ENCODE measurements at places on chromosomes 6 and 20.

DNA sequence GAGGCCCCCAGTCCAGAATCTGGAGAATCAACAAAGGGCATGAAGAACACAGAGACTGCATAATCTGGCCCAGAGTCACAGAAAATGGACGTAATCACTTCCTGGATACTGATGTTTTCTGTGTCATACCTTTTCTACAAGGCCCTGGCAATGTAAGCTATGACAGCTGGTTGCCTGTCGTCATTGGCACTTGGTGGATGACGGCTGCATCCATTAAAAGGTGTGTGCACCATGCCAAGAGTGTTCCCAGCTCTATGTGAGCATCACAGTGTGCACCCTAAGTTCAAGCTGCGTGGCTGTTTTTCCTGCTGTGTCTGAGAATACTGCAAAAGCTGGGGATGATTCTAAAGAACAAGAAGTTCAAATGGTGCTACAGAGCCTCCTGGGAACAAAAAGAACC lies 275.2 kb upstream of the CNR1 start:
- DNase-seq = no peak

DNA sequence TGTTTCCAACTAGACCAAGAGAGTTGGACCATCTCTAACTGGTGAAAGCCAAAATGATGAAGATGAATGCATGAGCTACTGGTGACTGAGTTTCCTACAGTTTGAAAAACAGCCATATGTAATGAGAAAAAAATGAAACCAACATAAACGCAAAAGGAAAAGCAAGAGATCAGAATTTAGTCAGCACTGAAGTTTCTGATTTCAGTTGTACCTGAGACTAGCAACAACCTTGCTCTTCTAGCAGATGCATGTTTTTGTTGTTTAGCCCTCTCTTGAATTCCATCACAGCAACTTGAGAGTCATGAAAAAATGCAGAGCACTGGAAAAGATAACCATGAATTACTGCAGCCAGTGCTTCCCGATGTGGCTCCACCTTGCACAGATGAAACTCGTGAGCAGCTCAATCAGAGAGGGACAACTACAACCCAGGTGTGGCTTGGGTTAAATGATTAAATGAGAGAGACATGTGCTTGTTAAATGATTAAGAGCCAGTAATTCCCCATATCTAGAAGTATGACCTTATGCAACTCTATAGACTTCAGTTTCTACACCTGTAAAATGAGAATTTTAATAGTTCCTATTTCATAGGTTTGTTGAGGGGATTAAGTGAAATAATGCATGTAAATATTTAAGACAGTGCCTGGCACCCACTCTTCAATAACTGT lies 104.8 kb downstream of the ELOVL4 start:
- no peak for DNase-seq

GRCh38 chr6:143867236-143867635 lies 3.0 kb downstream of the ZC2HC1B start:
- DNase-seq = no peak

DNA sequence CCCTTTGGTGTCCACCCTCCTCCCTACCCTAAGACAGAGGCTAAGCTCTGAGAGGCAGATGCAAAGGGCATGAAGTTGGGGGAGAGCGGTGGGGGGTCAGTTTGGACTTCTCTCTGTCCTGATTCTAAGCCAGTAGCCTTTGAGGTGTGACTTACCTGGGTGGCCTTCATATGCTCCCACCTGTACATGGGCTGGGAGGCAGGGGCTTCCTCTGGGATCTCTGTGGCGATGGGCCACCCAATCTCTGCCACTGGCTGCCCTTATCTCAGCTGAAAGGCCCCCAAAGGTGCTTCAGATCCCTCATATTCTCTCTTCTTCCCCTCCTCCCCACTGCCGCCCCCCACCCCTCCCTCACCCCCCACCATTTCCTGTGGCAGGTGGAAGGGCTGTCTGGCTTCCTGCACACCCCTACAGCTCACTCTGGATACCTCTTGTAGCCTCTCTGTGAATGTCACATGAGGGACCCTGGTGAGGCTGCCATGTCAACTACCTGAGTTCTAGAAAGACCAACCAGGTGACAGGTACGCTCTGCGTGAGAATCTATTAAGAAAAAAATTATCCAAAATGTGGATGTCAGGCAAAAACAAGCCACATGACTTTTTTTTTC lies 34.0 kb downstream of the PNLDC1 start:
- DNase-seq = no peak

DNA sequence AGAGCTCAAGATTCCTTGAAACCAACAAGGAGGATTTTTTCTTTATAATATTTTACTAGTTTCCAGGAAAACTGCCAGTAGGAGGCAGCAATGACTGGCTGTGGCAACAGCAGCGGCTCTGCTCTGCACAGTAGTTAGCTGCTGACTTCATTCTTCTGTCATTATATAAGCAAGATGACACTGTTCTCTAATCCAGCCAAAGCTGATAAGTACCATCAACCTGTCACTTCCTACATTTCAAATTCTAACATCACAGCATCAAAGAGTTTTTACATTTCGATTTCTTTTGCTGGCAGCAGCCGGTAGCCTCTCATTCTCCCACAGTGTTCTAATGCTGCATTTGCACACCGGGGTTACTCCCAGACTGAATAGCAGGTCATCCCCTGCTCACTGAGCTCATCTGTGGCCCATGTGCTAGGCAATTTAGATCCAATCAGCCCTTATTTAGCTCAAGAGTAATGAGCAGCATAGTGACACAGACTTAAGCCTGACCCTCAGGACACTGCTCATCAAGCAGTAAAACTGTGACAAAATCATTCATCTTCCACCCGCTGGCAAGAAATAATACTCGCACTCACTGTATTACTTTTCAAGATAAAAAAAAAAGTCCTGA lies 67.8 kb downstream of the MMS22L start:
- no peak for DNase-seq

- peak; percentile 21 for DNase-seq
Observed at GRCh38 chr20:3276680-3277015, 37.7 kb upstream of the SLC4A11 start.

DNA sequence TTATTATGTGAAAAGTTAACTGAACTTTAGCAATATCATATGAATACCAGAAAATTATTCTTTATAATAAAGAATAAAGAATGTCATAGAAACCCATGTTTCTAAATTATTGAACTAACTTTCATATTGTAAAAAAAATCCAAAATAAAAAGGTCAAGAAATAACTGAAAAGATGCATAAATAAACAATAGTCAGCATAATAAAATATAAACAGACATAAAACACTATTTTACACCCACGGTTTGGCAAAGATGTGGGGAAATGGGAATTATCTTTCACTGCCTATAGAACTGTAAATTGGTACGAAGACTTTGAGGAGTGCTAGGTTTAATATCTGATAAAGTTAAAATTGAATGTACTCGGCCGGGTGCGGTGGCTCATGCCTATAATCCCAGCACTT lies 34.7 kb upstream of the CTAGE9 start:
- no peak for DNase-seq

DNA sequence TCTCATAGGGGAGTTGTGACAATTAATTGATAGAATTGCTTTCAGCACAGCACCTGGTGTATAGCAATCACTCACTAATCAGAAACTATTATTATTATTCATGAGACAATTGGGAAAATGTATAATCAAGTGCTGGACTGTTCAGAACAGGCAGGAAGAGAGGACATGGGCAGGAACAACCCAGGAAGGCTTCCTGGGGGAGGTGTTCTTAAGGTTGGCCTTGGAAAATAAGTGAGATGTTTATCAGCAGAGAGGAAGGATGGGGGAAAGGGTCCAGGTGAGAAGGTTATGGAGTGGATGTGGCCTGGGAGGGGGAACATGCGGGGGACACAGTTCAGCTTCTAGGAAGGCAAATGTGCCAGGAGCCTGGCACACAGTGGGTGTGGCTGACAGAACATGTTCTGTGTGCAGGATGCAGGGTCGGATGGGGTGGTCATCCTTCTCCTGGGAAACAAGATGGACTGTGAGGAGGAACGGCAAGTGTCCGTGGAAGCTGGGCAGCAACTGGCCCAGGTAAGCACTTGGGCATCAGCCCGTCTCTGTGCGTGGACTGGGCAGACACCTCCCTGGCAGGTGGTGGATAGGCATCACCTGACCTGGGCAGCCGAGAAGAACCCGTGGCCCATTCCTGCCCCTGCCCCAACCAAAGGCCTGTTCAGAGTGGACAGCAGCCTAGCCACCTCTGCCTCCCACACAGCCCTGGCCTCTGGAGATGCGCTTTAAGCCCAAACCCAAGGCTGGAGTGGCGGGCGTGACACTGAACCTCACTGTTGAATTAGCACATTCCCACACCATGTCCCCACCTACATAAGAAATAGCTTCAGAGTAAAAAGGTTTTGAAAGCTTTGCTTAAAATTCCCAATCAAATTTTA lies 30.9 kb downstream of the RAB44 start:
- DNase-seq = no peak

DNA sequence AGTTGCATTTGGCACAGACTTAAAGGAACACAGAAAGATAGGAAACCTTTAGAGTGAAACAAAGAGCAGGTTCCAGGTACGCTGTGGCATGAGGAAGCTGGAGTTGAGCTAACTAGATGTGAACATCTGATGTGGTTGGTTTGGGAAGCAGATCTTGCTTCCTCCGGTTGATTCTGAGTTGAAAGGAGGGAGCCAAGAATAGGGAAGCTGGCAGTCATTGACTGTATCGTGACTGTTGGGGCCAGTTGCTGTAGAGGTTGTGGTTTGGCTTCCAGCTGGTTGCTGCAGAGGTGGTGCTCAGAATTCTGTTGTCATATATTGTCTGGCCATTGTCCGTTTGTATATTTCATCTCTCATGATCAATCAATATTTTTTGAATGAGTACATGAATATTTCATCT lies 325.9 kb downstream of the PLCB1 start:
- no peak for DNase-seq

GRCh38 chr6:112017169-112017568 lies 36.7 kb upstream of the CCN6 start:
- DNase-seq = no peak

DNA sequence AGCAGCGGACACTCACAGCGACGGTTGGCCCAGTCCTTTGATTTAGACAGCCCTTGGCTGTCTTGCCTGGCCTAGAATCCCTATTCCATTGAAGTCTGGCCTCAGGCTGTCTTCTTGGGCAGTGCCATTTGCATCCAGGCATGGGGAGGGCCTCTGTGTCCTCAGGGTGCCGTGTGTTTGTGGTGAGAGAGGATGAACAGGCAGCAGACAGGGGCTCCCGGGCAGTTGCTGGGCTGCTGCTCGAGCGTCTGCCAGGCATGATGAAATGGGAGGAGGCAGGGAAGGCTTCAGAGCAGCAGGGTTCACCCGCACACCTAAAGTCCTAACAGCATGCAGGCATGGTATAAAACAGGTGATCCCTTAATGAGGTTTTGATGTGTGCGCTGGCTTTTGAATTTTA lies 126.9 kb downstream of the SOBP start:
- no peak for DNase-seq

DNA sequence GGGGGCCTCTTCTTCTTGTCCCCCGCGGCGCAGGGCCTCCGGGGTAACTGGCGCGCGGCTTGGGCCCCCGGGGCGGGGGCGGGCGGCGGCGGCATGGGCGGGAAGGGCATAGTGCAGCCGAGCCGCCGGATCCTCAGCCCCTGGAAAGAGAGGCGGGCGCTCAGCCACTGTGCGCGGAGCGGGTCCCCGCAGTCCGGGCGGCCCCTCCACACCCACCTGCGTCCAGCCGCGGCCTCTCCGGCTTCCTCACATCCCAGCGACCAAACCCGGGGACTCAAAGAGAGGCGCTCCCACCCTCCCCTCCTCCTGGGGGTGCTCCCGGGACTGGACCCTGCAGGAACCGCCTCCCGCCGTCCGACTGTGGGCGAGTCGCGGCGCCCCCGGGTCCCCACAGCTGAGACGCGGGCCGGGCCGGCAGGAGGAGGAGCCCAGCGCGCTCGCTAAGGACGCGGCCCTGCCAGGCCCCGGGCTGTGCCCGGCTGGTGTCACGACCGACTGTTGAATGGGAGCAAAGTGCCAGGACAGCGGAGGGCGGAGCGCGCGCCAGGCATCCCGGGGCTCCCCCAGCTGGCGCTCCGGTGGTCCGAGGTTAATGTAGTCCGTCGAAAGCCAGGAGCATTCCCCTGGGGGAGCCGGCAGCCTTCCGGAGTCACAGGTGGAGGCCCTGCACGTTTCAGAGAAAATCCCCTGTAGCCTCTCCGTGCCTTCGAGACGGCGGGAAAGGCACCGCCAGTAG lies at the start of gene PRR18:
TSS of gene PRR18 (minus strand) at position 360 of the 736 bp plus-strand sequence. CDS start at position 110, 250 bp downstream.
- peak; percentile 42 for DNase-seq

DNA sequence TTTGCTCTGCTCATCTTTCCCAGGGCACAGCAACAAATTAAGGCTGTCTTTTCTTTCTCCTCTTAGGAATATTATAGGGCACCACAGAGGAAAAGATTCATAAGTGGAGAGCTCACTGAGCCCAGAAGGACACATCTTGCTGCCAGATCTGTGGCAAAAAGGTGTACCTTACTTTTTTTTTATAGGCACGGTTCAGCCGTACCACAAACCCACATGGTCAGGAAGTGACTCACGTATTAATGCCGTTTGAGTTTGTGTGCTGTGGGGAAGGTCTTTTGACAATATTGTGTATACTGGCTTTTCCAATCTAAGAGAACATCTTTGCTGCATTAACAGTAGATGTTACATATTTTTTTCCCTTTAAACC lies 28.4 kb downstream of the PAQR8 start:
- peak; percentile 36 for DNase-seq

DNA sequence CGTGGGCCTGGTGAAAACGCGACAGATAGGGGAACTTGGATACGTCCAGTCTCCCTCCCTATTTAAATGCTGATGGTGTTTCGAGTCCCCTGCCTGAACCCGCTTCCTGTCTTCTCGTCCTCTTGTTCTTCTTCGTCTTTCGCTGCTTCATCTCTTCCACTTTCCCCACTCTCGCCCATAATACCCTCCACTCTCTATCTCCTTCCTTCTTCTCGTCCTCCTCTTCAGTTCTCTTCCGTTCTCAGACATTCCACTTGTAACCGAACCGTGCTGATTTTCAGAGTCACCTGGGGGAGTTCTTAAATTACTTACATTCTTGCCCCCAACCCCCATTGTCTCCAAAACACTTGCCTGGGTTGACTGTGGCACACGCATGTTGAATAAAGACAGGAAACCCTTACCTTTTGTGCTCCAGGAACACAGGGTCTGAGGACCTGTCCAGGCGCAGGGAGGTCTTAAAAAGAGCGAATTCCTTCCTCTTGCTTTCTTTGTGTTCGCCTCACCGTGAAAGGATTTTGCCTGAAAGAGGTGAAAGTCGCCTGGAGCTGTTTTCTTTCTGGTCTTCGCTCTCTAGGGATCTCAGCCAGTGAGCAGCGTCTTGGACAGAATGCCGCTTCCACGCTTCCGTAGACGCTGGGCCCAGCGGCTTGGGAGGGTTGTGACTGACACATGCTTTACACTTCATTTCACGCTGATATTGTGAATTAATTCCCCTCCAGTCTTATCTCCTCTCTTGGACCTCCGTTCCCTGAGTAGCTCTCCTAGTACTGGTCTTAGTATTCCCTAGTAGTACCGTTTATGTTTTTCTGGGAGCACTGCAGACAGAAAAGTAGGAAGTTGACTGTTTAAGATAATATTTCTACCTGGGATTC lies 184.0 kb downstream of the GPX5 start:
- no peak for DNase-seq

GRCh38 chr6:89951574-89952104 lies 57.4 kb downstream of the GJA10 start:
- no peak for DNase-seq

DNA sequence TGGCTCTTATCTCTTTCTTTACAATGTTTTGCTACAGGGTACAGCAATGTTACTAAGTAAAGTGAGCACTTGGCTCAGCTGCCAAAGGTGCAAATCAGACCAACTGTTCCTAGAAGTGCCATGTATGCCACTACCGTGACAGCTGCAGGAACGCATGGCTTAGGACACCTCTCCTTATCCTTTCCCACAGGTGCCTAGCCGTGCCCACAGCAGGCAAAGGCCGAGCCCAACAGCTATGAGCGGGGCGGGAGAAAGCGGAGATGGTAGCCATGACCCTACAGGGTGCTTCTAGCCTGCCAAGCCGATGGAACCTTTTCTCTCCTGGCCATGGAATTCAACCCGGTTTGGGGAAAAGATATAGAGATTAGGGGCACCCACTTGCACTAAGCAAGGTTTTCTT lies 97.1 kb downstream of the FAXC start:
- no peak for DNase-seq

All from GM19239 (cell line).